ENCODE measurements at places on chromosomes 13 and 19.

DNA sequence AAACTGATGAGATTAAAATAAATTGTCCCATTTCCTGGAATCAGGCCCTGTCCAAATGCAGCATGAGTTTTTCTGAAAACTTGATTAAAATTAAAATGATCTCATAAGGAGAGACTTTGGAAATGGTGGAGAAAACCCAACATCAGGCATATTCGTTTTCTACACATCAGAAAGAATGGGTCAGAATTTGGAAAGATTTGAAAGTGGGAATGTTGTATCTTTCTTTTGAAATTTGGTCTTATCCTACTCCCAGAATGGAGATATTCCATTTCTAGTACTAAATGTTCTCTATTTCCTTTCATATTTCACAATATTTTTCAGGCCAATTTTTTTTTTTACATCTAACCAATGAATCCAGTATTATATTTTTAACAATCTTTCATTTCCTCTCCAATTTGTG is 223.9 kb upstream of the RXFP2 start:
- DNase-seq, result no peak

DNA sequence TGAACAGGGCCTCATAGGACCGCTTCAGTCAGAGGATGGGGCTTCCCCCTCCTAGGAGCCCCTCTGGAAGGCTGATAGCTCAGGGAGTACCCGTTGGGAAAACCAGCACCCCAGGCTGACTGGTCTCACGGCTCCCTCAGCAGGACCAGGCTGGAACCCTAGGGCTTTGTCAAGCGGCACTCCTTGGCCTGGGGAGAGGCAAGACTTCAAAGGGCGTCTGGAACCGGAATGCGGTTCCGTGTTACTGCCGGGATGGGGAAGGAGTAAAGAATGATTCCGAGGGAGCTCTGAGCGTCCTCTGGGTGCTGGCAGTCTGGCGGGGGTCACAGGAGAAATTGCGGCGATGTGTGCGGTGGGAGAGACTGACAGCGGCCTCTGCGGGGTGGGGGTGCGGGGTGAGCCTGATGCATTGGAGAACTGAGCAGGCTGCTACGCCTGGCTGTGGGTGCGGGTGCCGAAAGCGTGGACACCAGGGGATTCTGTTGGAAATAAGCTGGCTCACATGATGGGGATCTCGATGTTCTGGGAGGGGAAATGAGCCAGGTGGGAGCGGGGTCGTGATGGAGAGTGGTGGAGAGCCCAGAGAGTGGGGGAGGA is 1.9 kb downstream of the COX6B2 start:
- DNase-seq, result no peak

DNA sequence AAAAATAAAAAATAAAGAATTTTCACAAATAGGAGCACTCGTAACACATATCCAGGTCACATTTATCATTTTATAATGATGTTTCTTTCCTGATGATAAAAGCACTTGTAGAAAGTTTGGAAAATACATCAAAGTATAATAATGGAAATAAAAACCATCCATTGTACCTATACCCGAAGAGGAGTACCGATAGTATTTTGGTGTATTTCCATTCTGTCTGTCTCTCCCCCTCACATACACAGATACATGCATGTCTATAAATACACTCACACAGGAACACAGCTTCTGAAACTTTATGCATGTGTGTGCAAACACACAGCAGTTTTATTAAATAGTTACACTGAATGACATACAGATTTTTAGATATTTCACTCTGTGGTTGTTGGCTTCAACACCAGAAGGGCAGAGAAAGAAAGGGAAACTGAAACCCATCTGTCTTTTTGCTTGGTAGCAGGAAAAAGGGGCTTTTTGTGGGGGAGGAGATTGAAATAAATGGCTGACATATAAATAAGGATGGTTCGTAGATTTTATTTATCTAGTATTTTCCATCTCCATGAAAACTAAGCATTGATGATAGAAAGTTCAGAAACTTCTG is 114.8 kb downstream of the LRCH1 start:
- DNase-seq, result no peak

- peak; percentile 43 for DNase-seq
Observed at GRCh38 chr13:104043184-104043583, 977.0 kb upstream of the SLC10A2 start.

GRCh38 chr19:41924151-41925145 is 3.8 kb downstream of the ERFL start:
- DNase-seq, result no peak

- no peak for DNase-seq
Observed at GRCh38 chr13:97851269-97851668, 102.2 kb upstream of the IPO5 start.

DNA sequence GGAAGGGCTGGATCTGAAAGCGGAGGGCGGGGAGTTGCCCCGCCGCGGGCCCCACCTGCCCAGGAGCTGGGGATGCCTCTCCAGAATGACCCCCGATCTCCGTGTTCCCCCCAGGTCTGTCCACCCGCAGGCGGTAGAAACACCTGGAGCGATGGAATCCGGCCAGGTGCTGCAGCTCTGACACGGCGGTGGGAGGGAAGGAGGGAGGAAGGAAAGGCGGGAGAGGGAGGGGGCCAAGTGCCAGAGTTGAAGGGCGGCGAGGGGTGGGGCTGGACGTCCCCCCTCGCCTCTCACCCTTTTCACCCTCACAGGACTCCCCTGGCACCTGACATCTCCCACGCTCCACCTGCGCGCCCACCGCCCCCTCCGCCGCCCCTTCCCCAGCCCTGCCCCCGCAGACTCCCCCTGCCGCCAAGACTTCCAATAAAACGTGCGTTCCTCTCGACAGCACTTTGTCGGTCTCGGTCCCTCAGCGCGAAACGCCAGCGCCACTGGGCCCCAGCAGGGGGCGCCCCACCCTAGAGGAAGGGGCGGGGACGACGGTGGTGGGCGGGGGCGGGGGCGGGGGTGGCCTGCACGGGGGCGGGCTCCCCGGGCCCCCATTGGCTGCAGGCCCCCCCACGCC is 337 bp upstream of the FXYD7 start:
- DNase-seq, result peak; percentile 40

DNA sequence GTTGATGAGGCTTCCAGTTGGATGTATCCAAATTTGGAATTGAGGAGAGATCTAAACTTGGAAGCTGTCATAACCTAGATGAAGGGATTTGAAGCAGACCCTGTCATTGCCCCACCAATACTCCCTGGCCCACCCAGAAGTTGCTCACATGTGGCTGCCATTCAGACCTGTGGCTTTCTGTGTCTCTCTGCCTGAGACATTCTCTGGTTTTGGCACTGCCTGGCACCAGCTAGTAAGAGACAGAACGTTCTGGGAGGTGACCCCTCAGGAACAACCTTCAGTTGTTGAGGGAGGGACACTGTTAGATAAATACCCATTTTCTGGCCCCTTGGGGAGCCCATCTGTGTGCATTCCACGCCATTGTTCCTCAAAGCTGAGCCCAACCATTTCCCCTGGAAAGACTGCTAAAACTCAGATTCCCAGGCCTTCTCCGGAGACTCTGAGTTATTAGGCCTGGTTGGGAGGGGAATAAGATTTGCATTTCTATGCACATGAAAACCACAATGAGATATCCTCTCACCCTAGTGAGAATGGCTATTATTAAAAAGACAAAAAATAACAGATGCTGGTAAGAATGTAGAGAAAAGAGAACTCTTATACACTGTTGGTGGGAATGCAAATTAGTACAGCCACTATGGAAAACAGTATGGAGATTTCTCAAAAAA is 290.4 kb downstream of the TSHZ3 start:
- DNase-seq, result no peak

- no peak for DNase-seq
Observed at GRCh38 chr19:35712567-35713505, 5.0 kb upstream of the KMT2B start.
